ENCODE measurements at places on chromosomes 7 and 10.
A peak's percentile ranks its signal among the peaks of the same experiment; 100 is the strongest.

DNA sequence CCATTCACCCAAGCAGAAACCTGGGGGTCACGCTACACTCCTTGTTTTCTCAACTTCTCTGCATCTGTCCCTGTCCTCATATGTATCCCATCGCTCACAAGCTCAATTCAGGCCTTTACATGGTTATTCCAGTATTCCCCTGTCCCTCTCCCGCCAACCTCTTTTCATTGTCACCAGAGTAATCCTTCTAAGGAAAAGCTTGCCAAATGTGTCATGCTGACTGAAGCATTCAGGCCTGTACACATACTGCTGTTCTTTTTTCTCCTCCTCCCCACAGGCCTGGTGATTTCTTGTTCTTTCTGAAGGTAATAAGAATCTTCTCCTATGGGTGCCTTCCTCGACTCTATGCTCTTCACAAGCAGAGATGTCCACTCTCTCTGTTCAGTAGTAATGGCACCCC is 282.2 kb downstream of the PHTF2 start:
- DNase-seq, result no peak

GRCh38 chr7:65449505-65449852 is 75.8 kb downstream of the ZNF92 start:
- DNase-seq, result no peak

DNA sequence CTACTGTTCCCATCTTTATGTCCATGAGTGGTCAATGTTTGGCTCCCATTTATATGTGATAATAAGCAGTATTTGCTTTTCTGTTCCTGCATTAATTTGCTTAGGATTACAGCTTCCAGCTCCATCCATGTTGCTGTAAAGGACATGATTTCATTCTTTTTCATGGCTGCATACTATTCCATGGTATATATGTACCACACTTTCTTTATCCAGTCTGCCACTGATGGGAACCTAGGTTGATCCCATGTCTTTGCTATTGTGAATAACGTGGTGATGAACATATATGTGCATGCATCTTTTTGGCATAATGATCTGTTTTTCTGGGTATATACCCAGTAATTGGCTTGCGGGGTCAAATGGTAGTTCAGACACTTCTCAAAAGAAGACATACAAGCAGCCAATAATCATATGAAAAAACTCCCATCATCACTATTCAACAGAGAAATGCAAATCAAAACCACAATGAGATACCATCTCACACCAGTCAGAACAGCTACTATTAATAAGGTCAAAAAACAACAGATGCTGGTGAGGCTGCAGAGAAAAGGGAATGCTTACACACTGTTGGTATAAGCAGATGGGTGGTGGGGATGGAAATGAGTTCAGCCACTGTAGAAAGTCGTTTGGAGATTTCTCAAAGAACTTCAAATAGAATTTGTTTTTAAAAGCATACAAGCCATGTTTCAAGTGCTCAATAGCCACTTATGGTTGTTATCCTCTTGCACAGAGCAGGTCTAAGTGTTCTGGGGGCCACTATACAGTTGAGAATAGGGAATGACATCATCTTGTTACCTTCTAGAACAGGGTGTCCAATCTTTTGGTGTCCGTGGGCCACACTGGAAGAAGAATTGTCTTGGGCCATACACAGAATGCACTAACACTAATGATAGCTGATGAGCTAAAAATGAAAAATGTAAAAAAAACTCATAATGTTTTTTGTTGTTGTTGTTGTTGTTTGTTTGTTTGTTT is 23.2 kb upstream of the SDK1 start:
- DNase-seq, result no peak

GRCh38 chr7:23545493-23545892 is 13.7 kb upstream of the TRA2A start:
- DNase-seq, result no peak

DNA sequence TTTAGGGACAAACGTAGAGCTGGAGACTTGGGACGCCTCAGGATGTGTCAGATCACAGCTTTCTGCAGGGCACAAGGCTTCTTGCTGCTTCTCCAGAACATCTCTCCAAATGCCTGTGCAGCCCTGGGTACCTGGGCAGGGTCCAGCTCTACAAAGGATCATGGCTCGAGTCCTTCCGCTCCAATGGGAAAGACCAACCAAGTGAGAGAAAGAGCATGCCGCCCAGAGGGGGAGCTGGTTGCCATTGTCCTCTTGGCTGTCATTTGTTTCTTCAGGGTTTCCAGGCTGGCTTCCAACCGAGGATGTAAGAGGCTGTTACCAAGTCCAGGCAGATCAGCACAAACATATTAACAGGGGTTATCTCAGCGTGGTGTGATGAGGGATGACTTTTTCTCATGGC is 5.6 kb upstream of the LEP start:
- DNase-seq, result no peak

DNA sequence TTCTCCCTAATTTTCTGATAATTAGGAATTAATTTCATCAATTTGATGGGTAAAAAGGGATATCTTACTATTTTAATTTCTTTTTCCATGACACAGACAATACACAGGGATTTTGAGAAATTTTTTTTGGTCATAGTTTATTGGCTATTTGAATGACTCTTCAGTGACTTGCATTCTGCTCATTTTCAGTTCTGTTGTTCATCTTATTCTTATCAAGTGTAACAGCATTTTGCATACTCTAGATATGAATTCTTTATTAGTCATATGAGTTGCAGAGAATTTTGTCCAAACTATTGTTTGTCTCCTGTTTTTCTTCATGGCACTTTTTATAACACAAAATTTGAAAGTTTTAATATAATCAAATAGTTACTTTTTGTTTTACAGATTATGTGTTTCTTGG is 41.7 kb downstream of the MKLN1 start:
- no peak for DNase-seq

DNA sequence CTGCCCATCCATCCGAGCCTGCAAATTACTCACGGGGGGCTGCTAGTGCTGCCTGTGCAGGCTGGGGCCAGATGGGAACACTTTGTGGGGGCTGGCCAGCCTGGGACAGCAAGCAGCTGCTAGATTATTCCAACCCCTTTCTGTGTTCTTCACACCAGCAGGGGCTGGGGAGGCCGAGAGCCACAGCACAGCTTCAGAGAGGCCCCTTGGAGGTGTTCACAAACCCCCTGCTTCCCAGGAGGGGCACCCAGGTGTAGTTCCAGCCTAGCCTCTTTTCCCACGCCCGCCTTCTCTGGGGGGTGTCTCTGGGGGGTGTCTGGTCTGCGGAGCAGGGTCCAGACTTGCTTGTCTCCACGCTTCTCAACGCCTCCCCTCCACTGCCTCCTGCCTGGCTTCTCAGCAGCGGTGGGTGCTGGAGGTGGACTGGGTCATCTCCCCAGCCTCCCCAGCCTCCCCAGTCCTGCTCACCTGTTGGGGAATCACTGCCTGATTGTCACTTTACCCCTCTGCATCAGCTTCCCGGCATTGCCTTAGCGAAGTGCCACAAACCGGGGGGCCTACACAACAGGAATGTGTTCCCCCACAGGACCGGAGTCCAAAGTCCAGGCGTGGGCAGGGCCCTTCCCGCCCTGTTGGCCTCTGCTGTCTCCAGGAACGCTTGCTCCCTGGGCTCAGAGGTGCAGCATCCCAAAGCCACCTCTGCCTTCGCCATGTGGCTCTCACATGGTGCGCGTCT is 74.0 kb upstream of the EN2 start:
- no peak for DNase-seq

DNA sequence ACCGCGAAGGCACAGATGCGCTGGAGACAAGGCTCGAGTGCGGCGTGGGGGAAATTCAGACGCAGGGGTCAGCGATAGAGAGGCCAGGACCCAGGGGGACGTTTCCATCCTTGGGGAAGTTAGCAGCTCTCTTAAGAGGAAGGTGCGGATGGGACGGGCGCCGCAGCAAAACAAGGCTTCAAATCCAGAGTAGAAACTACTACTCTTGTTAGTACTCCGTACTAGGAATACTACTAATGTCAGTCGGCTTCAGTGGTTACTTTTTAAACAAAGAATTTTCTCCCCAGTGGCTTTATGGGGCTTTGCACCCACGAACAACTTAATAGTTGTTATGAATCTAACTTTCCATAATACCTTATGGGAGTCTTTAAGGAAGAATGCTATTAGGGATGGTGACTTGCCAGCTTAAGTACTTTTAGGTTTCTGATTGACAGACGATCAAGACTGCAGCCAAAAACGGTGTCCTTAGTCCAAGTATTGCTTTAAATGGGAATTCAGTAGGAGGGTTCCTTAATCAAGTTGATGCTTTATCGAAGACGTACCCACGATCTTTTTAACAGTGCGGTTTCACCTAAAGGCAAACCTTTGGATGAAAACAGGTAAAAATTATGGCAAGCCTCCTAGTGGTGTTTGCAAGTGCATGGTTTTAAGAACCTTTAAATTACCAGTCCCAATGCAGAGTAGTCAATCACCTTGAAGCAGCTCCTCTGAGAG is 812 bp upstream of the IDE start:
- DNase-seq, result no peak

GRCh38 chr10:99993701-99994689 is 15.8 kb downstream of the DNMBP start:
- DNase-seq, result no peak

DNA sequence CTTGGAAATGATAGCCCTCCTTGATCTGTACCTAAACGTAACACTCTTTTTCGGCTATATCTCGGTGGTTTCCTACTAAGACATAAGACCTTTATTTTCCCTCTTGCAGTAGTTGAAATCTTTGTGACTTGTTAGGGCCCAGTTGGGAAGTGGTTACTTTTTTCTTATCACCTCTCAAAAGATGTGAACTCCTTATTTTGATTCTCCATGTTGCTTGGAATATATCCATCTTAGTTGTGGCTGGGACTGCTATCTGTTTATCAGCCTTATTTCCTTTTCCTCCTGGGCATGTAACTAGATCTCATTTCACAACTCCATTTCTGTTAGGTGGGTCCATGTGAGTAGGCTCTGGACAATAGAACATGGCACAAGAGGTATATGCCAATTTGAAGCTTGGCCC is 4.1 kb upstream of the CPED1 start:
- no peak for DNase-seq

GRCh38 chr7:20158684-20159083 is 58.5 kb downstream of the MACC1 start:
- DNase-seq, result no peak

DNA sequence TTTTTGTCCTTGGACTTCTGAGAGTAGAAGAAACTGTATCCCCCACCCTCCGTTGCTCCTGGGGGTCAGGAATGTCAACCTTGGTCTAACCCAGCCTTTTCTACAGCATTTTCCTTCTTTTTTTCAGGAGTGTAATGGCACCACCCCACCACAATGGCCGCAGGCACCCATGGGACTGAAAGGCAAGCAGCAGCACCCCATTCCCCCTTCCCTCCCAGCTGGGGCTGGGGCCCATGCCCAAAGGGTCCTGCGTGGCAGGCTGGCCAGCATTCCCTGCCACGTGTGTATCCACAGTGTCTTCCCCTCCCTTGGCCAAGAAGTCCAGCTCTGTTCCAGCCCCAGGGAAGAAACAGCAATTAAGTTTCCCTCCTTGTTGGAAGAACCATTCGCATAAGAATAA is 106.9 kb downstream of the ZPBP start:
- DNase-seq, result no peak

DNA sequence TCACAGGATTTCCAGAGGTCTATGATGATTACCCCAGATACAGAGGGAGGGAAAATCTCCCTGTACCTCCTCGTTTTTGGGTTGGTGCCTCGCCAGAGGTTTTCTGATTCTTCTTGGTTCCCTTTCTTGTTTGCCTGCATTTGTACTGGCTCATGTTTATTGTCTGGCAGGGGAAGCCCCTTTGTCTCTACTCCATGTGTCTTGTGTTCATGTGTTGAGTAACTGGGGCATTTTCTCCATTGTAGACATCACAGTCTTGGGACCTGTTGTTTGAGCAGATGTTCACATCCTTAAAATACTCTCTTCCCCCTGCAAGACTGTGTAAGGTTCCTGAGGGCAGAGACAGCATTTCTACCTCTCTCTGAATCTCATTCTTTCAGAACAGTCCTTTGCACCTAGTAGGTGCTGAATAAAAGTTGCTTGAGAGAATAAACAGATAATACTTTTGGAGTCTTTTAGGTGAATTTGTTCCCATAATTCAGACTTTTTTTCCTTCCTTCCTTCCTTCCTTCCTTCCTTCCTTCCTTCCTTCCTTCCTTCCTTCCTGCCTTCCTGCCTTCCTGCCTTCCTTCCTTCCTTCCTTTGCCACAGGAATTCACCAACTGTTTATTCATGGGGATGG is 25.1 kb downstream of the CDK14 start:
- no peak for DNase-seq

- DNase-seq, result peak; percentile 1
Measured at GRCh38 chr10:35643151-35644049, 1.3 kb upstream of the FZD8 start.

DNA sequence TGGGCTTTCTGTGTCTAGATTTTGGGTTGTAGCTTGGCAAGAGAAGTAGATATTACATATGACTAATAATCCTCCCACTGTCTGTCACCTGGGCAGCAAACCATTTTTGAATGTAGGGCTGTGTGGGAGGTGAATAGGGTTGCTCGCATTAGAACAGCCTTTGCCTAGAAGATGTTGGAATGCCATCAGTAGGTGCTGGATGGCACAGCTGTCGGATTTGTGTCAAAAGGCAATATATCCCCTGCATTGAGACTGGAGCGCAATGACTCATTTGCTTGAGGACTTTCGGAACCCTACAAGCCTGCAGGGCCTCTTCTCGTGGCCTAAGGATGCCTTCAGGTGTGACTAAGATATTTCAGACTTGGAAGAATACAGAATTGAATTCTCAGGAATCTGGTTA is 323.8 kb downstream of the GPR158 start:
- no peak for DNase-seq

DNA sequence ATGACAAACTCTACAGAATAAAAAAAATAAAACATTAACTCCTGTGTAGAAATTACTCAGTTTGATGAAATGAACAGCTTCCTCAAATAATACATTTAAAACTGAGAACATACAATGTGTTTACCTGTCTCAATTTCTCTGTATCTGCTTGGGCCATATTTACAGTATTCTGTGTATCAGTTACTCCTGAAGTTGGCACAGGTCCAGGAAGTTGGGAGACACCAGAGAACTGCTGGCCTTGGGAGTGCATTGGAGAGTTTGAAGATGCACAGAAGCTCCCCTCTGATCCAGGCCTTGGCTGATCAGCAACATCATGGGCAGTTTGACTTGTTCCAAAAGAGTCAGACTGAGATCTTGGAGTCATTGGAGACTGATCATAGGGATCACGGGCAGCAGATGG is 155.1 kb downstream of the GALNT11 start:
- DNase-seq, result no peak

DNA sequence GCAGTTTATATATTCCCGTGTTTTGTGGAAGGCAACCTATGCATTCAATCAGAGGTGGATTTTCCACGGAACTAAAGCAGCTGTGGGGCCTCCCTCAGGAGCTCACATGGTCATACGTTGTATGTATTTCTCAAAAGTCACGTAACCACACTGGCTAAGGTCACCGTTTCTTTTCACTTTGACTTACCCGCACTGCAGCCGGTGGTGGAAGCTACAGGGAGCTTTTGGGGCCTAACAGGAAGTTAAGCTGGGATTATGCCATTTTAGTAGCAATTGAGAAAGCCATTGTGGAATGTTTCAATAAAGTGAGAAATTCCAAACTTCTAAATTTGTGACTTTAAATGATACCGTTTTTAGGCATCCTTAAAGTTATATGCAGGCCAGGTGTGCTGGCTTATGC is 111.2 kb upstream of the KLF6 start:
- DNase-seq, result no peak

All from activated naive CD4-positive, alpha-beta T cell (primary cell).